ENCODE measurements at places on chromosomes 16 and 17.

GRCh38 chr16:48879223-48880122 is 269.5 kb upstream of the N4BP1 start:
- DNase-seq = no peak

- DNase-seq = no peak
Measured at GRCh38 chr17:2816688-2817087, 20.4 kb downstream of the RAP1GAP2 start.

- DNase-seq = no peak
Measured at GRCh38 chr16:55494994-55495421, 13.9 kb upstream of the LPCAT2 start.

GRCh38 chr16:3578610-3579551 is 1.7 kb upstream of the NLRC3 start:
- peak; percentile 60 for DNase-seq

- DNase-seq = no peak
Measured at GRCh38 chr17:17833658-17834357, 3.0 kb downstream of the SREBF1 start.

DNA sequence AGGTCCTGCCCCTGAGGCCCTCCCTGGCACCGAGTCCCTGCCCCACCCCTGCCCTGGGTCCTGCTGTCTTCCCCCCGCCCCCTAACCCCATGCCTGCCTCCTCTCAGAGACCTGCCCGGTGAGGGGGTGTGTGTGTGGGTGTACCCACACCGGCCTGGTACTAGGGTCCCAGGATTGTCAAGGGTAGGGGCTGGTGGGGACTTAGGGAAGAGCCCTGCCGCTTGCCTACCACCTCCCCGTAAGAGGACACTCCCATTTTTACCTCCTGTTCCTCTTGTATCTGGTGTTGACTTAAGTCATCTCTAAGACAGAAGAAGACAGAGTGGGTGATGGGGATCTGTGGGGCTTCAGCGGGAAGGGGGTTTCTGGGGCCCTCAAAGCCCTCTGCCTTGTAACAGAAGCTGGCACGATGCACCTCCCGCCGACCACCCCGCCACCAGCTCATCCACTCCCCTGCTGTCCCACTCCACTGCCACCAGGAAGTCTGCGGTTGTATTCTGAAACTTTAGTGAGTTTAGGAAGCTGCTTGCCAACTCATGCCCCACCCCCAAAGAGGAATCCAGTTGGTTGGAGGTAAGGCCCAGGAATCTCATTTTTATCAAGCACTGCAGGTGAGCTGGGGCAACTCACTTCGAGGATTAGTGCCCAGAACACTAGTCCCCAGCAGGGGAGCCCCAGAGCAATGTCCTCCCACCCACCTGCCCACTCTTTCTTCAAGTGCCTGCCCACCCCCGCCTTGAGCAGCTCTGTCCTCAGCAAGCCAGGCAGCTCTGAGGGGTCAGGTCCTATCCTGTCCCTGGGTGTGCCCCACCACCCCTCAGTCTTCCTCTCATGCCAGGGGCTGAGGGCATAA is 5.6 kb downstream of the SPATA32 start:
- DNase-seq = no peak

- DNase-seq = no peak
Measured at GRCh38 chr16:4093495-4094126, 22.6 kb downstream of the ADCY9 start.
